ENCODE measurements at places on chromosomes 2 and 18. TPM values are rescaled to one million over a fixed set of nuclear protein-coding genes. Genes with fewer than 3 reads are reported as not detected.

MYOM1 gene
- total RNA-seq, result 1.8 TPM

DNA sequence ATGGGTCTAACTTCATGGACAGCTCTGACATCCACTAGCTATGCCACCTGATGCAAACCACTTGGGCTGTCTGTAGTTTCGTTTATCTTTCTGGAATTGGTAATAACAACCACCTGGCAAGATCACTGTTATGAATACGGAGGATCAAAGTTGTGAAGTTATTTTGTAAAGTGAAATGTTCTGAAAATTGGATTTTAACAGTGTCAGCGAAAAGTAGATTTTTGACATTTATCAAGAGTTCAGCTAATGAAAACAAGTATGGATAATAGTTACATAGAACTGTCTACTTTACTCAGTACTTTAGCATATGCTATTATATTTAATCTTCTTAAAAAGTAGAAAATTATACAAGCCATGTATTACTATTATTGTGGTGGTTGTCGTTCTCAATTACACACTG is 813.8 kb downstream of the RNF144A start:
- no peak for DNase-seq

DNA sequence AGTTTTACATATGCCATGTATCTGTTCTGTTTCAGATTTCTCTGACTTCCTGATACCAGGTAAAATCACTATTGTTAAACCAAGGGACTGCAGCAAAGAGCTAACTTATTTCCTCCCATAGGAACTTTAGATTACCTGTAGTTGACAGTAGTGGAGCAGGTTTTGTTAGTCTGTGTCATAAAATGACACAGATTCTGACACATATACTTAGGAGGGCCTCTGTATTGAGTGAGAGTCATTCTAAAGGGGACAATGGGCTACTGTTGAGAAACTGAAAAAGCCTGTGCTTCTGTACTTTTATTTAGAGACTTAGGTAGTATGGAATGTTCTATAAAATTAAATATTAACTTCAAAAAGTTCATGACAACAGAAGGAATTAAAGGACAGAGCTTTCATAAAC is 48.2 kb downstream of the KCMF1 start:
- no peak for DNase-seq

DNA sequence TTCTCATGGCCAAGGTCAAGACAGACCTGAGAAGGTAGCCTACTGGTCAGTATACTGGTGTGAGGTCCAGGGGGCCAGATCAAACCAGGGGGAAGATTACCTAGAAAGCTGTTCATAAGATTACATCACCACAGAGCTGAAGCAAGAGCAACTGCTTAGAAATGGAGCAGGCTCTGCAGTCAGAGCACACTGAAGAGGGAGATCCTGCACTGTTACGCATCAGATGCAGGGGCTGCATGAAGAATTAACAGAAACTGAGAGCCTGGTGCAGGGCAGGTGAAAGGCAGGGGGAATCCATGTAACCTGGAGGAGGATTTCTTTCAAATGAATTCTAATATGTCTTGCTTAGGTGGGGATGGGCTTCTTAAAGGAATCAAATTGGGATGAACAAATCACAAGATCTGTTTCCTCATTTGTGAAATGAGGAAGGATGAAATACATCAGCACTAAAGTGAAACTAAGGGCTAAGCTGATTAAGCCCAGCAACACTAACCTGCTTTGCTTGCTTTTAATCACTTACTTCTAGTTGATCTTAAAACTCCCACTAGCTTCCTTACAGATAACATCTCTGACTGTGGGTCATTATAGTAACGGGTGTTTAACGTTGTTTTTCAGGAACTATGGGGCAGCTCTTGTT is 74.3 kb upstream of the ADAM23 start:
- no peak for DNase-seq

GRCh38 chr2:201128033-201128432 is 12.1 kb downstream of the CFLAR start:
- no peak for DNase-seq
